ENCODE measurements at places on chromosomes 2 and 18.

GRCh38 chr2:222751238-222751637, 79.8 kb downstream of the MOGAT1 start:
- DNase-seq: no peak

DNA sequence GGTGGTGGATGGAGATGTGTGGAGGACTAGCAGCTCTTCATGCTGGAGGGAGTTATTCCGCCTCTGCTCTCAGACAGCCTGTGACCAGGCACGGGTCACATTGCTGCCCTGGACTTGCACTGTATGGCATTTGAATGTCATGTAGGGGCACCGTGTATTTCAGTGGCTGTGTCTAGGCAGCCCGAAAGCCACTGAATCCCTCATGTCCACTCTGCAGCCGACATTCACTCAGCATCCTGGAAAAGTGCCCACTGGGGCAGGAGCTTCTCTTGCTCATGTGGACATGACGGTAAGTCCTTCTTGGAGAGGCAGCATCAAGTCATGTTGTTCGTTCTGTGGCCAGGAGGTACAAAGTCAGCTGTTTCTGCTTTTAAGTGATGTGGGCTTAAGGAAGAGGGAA, 127.9 kb downstream of the SH3RF3 start:
- DNase-seq: no peak

GRCh38 chr2:160751021-160751420, 257.4 kb upstream of the RBMS1 start:
- DNase-seq: no peak

- no peak for DNase-seq
Observed at GRCh38 chr2:126986631-126987187, 88.0 kb downstream of the TEX51 start.

- DNase-seq: no peak
Observed at GRCh38 chr2:241595600-241596140, 37.1 kb downstream of the BOK start.

- DNase-seq: no peak
Observed at GRCh38 chr2:161915121-161915520, 158.9 kb downstream of the DPP4 start.

GRCh38 chr2:44937688-44938240, 3.7 kb upstream of the SIX3 start:
- no peak for DNase-seq

GRCh38 chr2:238159071-238159539, 335 bp downstream of the ERFE start:
- DNase-seq: no peak

DNA sequence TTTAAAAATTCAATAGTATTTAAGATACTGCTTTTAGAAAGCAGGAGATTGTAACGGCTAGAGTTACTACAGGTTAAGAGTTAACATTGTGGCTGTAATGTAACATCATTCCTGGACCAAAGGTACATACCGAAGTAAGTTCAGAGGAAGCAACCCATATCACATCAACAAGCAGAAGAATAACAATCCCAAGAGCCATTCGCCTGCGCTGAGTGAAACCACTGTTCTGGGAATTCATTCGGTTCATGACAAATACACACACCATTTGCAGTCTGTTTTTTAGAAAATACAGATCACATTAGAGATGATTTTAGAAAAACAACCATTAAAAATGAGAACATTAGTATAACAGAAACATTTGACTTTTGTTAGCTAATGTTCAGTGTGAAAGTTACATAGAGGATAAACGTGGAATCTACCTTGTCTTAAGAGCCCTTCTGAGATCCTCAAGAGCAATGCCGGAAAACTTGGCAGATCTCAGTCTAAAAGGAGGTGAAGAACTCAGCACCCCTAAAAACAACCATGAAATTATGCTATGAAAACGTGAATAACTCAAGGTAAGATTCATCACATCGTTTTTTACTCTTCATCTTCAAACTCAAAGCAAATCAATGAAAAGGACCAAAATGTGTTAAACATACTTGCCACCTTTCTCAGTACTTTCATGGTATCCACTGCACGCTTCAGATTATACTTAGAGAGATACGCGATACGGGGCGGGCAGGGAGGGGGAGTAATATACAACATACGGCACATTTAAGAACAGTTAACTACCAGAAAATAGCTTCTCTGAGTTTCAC, 1.2 kb downstream of the SLC35F5 start:
- DNase-seq: no peak

- no peak for DNase-seq
Observed at GRCh38 chr18:5424903-5425664, 118.7 kb downstream of the EPB41L3 start.

- DNase-seq: no peak
Observed at GRCh38 chr2:54634564-54635511, 88.6 kb upstream of the EML6 start.

DNA sequence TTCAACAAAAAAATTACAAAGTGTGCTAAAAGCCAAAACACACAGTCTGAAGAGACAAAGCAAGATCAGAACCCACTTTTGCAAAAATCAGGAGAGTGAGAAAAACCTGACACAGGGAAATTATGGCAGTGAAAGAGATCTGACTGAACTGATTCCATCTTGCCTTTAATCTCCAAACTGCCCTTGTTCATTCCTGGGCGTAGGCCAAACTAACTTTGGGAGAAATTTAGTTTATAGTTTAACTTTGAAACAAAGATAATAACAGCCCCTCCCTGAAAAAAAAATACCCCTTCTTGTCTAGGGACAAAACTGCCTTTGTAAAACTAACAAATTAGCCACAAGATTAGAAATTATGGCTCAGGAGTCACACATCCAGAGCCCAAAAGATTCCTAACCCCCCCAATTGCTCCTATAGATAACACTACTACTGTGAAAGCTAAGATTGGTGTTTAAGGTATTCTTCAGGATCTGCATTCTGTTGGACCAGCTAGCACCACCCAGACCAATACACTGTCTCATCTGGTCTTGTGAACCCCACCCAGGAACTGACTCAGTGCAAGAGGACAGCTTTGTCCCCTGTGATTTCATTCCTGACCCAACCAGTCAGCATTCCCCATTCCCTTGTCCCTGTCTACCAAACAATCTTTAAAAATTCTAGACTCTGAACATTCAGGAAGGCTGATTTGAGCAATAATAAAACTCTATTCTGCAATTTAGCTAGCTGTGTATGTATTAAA, 226.1 kb upstream of the SH3BP4 start:
- no peak for DNase-seq

DNA sequence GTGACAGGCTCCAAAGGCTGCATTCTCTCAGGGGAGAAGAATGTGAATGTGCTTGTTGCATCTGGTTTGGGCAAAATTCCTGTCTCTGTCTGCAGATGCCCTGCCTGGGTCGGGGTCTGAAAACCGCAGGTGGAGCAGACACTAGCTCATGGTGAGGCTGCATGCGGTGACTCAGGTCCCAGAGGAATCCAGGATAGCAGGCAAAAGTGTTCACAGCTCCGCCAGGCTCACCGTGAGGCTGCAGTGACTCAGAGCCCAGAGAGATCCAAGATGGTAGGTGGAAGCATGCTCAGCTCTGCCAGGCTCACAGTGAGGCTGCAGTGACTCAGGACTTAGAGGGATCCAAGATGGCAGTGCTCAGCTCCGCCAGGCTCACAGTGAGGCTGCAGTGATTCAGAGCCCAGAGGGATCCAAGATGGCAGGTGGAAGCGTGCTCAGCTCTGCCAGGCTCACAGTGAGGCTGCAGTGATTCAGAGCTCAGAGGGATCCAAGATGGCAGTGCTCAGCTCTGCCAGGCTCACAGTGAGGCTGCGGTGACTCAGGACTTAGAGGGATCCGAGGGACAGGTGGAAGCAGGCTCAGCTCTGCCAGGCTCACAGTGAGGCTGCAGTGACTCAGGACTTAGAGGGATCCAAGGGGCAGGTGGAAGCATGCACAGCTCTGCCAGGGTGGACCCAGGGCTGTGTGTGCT, 200.5 kb downstream of the ACKR3 start:
- no peak for DNase-seq

DNA sequence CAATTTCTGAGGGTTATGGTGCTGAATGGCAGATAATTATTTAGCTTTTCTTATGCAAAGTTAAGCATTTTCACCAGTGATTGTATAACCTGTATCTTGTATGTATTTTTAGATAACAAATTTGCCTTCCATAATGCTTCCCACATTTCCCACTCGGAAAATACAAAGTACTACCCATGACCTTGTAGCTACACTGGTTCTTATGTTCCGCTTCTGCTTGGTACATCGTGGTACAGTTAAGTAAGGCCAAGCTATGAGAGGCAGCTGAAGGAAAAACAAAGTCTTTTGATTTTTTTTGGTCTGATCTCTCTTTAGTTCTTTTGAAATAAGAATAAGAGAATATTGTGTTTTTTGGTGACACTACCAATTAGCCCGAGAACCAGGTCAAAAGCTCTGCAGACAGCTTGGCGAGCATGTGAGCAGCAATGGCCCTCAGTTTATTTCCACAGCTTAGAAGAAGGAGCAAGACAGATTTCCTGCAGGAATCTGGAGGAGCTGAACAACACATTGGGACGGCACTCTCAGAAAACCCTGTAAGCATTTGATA, 26.8 kb downstream of the SH3YL1 start:
- DNase-seq: no peak

DNA sequence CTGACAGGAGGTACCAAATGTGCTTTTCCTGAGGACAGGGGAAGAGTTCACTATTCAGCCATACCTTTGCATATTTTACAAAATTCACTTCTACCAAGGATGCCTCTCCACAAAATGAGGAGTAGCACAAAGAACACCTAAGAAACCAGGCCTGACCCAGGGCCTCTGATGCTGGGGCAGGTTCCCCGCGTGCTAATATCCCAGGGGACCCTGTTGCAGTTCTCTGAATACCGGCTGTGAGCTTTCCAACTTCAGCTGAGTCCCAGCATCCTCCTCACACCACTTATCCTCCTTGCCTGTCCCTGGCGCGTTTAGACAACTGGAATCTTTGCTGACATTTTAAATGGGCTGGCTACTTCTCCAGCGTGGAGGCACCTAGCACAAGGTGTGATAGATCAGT, 142.3 kb downstream of the BCL2 start:
- no peak for DNase-seq

- no peak for DNase-seq
Observed at GRCh38 chr2:114935031-114935430, 492.6 kb downstream of the DPP10 start.

DNA sequence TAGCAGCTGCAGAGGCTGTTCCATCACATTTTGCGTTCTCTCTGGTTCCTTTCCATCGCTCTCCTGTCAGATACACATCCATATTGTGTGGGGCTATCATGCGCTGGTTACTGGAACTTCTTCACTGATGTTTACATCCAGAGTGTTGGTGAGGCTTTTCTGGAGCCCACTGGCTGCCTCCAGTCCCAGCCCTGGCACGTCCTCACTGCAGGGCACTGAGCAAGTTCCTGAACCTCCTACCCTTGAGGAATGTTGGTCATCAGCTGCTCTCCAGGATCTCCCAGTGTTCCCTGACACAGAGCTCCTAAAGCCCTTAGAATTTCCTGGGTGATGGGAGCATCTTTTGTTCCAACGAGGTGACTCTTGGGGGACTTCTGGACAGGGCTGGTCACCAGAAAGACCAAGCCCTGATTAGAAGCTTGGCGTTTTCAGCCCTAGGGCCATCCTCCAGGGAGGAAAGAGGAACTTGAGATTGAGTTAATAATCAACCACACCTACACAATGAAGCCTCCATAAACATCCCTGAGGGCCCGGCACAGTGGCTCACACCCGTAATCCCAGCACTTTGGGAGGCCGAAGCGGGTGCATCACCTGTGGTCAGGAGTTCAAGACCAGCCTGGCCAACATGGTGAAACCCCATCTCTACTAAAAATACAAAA, 81.3 kb downstream of the TFCP2L1 start:
- DNase-seq: no peak

GRCh38 chr2:67667054-67667908, 270.1 kb downstream of the ETAA1 start:
- no peak for DNase-seq

GRCh38 chr2:102229141-102229769, 42.4 kb downstream of the IL1RL2 start:
- no peak for DNase-seq

GRCh38 chr2:103152556-103152955, 390.7 kb downstream of the TMEM182 start:
- DNase-seq: no peak

DNA sequence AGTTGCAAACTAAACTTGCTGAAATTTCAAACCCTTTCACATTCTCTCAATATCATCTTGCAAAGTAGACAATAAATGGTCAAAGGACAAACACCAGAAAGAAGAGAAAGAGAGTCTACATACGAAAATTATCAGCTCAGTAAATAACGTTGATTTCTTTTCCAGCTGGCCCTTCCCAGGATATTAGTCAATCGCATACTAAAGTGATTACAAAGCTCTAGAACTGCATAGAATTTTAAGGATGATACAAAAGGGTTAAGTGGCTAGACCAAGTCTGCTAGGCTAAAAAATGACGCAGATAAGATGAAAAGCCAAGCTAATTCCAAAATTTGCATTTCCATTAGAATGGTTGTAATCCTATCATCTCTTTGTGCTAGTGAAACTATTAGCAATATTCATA, 405.7 kb downstream of the FBXO15 start:
- DNase-seq: no peak

- DNase-seq: no peak
Observed at GRCh38 chr2:11910971-11911370, 164.5 kb downstream of the LPIN1 start.

- no peak for DNase-seq
Observed at GRCh38 chr2:20533993-20534622, 87.2 kb downstream of the RHOB start.

GRCh38 chr2:192286093-192286701, 91.5 kb upstream of the TMEFF2 start:
- DNase-seq: no peak

DNA sequence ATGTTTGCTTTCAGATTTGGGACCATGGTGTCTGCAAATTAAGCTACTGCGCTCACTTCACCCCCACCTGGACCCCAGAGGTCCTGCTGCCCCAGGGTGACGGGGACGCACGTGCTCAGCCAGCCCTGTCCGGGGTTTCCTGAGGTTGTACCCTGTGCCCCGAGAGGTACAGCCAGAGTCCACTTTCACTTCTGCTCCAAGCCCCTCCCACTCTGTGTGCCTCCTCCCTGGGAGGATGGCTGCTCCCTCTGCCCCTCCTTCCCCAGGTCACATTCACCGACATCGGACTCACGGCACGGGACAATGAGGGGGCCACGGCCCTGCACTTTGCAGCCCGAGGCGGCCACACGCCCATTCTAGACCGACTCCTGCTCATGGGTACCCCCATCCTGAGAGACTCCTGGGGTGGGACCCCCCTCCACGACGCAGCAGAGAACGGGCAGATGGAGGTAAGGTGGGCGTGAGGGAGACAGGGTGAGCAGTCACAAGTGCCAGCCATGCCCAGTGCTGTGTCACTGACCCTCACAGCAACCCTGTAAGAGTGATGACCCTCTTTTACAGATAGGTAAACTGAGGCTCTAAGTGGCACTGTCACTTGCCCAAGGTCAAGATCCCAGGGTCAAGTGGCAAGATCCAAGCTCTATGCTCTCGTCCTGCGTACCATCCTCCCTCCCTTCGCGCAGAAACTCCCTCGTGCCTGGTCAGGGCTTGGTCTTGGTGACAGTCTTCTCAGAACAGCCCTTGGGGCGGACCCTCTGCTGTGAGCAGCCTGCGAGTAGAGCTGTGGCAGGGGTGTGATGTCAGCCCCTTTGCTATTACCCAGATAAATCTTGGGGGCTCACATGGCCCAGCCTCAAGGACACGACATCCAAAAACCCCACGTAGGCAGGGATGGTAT, 7.6 kb downstream of the ESPNL start:
- DNase-seq: no peak
